Right renal pelvis (tissue), 4 donors: ENCODE measurements at places on chromosomes 2 and 18.

- DNase-seq: peak; percentile 24
Measured at GRCh38 chr2:153101187-153101586, 377.4 kb downstream of the RPRM start.

- no peak for DNase-seq
Measured at GRCh38 chr2:216909541-216910210, 49.8 kb upstream of the TNP1 start.

DNA sequence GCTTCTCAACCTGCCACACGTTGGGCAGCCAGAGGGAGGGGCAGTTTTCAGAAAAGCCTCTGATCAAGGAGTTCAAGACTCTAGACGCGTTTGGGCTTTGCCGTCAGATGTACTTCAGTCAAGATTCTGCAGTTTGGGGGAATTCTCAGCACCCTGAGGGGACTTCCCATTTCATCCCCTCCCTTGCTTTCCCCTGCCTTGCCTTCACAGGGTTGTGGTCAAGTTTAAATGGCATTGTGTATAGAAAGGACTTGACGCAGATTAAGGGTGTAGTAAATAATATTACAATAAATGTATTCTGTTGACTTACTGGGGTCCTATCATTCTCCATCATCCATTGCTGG is 198.3 kb upstream of the NABP1 start:
- DNase-seq: no peak

DNA sequence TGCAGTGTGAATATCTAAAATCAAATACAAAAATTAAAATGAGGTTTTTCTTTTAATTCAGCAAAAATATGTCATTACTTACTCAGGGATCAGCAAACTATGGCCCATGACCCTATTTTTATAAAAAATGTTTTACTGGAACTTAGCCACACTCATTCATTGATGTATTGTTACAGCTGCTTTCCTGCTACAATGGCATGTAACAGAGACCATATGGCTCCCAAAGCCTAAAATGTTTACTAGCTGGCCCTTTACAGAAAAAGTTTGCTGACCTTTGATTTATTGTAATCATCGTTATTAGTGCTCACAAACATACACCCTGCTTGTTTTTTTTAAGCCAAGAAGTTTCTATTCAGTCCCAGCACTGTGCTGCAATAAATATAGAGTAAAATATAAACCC is 120.3 kb downstream of the PLA2R1 start:
- DNase-seq: no peak

- no peak for DNase-seq
Measured at GRCh38 chr2:101420623-101421022, 33.3 kb upstream of the CREG2 start.

DNA sequence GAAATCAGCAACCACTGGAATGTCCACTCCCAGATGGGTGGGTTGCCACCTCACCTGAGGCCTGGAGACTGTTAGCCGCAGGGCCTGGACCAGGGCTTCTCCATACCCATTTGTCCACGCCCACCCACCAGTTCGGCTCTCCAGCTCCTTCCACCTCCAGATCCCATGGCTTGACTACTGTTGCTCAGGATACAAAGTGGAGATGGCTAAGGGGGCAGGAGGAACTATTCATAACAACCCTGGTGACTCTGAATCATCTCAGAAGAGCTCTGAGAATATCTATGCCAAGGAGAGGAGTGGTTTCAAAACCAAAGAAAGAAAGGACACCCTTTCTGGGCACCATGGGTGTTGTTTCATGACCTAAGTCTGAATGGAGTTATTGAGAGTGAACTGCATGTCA is 145.8 kb downstream of the LAMA3 start:
- no peak for DNase-seq

GRCh38 chr2:46743021-46743420 is 172.6 kb downstream of the MCFD2 start:
- DNase-seq: no peak

- no peak for DNase-seq
Measured at GRCh38 chr2:162090109-162090508, 16.1 kb upstream of the DPP4 start.

DNA sequence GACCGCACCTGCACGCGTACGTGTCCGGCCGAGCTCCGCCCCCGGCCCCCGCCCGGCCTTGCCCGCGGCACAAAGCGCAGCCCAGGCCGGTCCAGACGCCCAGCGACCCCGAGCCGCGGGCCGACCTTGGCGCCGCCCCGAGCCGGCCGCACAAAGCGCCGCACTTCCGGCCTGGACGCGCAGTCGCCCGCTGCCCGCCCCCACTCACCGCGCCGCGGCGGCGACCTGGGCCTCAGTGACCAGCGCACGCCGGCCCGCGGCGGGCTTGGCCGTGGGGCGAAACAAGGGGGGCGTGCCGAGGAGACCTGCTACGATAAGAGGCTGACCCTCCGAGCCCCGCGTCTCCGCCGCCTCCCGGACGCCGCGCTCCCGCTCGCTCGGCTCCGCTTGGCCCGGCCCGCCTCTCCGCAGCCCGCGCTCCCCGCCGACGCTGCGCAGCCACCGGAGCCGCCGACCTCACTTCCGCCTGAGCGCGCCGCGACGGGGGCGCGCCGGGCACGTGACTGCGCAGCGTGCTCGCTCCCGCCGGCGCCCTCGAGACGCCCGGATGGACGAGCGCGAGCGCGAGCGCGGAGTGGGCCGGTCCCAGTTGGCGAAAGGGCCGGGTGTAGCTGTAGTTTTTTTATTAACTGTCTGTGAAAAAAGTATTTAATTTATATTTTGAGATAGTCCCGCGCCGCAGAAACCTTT is at the start of gene FAM168B:
FAM168B (minus strand) TSS at position 455 of the 690 bp plus-strand sequence. CDS start 10,814 bp downstream, outside the sequence.
- peak; percentile 88 for DNase-seq

DNA sequence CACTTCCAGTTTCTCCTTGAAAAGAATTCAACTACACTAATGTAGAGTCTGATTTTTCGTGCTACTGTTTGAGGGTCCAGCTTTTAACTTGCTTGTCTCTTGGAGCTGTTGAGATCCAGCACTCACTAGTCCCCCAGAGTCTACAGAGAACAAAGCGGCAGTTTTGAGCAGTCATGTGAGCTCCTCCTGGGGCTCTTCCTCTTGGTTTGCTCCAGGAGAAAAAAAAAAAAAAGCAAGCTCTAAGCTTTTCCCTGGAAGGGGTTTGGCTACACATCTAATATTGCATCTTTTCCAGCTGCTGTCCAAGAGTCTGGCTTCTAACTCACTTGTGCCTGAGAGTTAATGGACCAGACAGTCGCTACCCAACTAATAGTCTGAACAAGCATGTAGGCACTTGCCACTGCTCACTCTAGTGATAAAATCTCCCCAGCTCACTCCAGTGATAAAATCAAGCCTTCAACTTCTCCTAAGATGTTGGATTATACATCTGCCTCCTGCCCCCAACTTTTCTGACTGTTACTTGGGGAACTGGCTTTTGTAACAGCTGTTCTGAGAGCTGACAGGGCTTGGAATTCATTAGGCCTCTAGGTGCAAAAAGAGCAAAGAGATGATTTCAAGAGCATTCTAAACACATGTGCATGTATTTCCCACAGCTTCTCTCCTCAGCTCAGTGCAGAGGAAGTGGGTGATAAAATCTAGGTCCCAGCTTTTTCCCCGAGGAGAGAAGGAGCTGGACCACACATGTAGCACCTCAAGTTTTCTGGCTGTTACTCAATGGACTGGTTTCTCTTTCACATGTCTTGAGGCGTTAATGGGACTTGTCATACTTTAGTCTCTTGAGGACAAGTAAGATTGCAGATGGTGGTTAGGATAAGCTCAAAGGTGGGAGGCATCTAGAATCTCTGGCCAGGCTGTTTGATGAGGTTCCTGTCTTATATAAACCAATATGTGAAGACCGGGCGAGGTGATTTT is 750.5 kb downstream of the LRP1B start:
- no peak for DNase-seq

DNA sequence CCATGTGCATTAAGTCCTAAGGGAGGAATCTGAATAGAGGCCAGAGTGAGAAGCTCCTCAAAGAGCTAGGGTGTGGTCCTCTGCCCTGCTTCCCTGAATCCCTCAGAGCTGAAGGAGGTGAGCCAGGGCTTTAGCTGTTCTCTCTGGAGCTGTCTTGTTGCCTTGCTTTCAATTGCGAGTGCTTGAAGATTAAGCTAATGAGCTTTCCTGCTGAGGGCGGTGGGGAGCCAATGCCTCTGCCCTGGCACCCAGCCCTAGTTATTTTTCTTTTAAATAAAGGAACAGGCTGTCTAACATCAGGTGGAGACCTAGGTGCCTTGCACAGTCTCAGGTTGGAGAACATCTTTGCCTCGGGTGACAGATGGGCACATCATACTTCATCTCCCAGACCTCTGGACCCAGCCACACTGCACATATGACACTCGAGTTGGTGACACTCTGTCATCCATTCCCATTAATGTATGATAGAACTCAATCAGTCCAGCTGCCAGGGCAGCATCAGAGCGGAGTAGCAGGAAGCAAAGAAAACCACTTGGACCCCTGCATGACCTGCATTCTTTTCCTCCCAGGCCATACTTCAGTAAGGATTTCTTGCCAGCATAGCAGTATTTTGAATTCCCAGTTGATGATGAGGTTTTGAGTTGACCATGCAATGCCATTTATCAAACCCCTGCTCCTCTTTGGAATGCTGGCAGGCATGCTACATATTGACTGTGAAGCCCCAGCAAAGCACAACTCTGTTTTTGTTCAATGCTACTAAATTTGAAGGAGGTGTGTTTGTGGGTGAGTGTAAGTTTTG is 292.7 kb downstream of the RNF144A start:
- no peak for DNase-seq

DNA sequence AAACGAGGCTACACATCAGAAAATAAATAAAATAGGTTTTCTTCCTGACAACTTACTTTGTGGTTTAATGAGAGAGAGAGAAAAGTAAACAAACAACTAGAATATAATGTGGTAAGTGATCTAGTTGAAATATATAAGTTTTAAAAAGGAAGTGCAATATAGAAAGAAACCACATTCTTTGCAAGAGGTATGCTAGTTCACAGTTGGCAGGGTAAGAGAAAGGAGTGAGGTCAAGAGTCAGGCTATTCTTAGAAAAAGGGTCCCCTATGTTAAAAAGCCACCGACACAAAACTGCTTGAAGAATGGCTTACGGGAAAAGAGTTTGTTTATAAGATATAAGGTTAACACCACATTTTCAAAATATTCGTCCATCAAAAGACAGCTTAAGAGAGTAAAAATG is 462.1 kb downstream of the ERBB4 start:
- DNase-seq: no peak

DNA sequence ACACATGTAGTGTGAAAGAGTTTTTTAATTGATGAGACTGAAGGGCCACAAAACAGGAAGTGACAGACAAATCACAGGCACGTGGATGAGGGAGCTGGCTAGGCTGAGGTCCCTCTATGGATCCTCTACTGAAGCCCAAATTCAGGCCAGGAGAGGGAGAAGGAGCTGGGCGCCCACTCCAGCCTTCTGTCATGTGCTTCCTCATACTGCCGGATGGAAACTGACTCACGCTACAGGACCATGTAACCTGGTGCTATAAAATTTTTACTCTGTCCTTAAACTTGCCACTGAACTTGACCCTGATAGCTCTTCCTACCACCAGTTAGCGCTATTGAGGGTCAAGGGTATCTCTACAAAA is 31.3 kb downstream of the PSTPIP2 start:
- no peak for DNase-seq

DNA sequence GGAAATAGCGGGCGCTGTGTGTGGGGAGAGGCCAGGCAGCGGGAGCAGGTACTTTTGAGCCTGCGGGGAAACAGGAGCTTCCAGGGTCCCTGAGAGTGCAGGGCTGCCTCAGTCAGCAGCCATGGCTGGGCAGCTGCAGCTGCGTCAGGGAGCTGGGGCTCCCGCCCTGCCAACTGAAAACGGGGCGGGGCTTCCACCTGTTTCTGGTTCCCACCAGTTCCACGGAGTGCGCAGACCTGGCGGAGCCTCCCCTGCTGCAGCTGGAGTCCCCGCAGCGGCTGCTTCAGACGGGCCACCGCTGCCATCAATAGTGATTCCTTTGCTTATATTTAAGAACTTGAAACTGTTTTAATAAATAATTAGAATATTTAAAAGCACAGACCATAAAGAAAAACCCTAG is 30.6 kb upstream of the RPRM start:
- DNase-seq: no peak

- no peak for DNase-seq
Measured at GRCh38 chr18:40531051-40531450, 1424.0 kb upstream of the PIK3C3 start.

DNA sequence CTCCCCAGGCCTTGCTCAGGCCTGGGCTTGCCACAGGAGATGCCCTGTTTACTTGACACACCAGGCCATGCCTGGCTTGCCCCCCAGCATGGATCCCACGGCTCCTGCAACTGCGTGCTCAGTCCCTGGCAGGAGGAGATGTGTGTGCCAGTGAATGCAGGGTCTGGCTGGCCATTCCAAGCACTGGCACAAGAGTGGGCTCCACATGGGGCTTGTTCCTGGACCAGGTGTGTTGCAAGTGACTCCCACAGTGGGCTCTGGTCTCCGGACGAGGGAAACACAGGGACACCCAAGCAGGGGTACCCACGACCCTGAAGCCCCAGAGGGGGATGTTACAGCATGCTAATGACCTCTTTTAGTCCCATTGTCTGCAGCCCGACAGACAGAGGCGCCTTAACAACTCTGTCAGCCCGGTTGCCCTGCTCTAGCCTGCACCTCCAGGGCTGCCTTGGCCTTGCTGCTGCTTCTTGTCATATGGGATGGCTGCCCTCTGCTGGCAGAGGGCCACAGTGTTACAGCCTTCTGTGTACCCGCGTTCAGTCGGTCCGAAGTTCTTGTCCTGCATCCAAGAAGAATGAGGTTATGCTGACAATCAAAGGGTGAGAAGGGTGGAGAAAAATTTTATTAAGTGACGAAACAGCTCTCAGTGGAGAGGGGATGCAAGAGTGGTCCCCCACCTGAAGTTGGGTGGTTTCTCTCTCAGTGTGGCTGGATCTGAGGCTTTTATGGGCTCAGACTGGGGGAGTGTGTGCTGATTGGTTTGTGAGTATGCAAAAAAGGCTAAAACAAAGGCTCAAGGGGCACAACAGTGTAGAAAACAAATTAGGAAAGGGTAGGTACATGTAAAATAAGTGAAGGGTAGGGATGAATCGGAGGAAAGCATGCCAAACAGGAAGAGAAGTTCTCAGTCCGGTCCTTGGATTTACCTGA is 180.4 kb downstream of the MBD5 start:
- DNase-seq: no peak

GRCh38 chr2:17540093-17540812 is at the start of gene VSNL1:
TSS of gene VSNL1 (plus strand) at chr2:17540696. CDS start at chr2:17592075, 51,379 bp downstream.
- DNase-seq: peak; percentile 88

DNA sequence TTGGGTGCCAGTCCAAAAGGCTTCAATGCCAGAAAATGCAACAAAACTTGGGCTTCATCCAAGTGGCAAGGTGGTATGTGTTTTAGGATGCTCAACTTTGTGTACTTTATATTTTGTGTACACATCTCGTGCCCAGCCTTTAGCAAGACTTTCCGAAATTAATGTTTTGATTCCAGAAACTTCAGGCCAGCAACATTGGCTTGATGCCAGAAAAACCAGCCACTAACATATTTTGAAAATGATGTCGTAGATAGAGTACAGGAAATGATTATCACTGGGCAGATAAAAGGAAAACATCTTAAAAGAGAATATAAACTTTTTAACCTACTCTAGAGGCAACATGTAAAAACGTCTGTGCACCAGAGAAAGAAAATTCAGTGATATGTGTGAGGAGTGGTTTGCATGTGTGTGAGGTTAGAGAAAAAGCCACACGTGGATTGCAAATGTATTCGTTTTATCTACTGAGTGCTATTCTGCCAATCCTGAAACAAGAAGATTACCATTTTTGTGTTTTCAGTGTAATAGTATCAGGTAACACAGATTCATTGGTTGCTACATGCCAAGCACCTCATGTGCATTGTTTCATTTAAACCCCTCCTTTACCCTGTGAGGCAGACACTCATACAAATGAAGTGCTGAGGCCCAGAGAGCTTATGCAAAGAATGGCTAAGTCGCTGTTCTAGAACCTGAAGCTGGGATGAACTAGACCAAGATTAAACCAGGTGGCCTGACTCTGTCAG is 264.8 kb downstream of the C1D start:
- DNase-seq: no peak
